Fibroblast of lung (primary cell): ENCODE measurements at places on chromosomes 5 and 9.

DNA sequence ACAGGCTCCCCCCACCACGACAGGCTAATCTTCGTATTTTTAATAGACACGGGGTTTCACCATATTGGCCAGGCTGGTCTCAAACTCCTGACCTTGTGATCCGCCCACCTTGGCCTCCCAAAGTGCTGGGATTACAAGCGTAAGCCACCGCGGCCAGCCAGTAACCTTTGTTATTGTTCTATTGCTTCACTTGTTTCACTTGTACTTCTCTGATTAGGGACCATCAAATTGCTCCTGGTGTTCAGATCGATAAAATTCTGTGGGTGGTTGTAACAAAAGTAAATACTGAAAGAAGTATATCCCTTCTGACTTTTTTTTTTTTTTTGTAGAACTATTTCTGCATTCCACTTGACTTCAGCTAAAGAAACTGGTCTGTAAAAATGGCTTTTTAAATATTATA is 445.5 kb upstream of the CDH10 start:
- no peak for DNase-seq

GRCh38 chr9:124272979-124273378 is 15.2 kb downstream of the NEK6 start:
- no peak for DNase-seq

GRCh38 chr9:69299315-69299714 is 25.7 kb upstream of the ENTREP1 start:
- no peak for DNase-seq

GRCh38 chr9:79056041-79056440 is 515.7 kb upstream of the TLE4 start:
- DNase-seq = no peak

DNA sequence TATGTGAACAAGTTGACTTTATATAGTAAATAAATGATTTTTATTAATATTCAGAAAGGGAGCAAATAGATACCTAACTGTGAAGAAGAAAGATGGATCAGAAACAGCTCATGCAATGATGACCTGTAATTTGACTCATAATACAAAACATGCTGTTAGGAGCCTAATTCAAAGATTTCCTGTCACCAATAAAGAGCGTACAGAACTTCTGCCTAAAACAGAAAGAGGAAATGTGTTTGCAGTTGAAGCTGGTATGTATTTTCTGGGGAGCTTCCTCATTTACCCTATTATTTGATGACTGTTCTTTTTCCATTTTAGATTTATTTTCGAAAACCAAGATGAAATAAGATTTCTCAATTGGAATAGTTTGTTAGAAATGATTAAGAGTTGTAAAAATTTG is 11.4 kb downstream of the YTHDC2 start:
- no peak for DNase-seq

- no peak for DNase-seq
Measured at GRCh38 chr9:11063263-11063662, 450.5 kb upstream of the PTPRD start.

DNA sequence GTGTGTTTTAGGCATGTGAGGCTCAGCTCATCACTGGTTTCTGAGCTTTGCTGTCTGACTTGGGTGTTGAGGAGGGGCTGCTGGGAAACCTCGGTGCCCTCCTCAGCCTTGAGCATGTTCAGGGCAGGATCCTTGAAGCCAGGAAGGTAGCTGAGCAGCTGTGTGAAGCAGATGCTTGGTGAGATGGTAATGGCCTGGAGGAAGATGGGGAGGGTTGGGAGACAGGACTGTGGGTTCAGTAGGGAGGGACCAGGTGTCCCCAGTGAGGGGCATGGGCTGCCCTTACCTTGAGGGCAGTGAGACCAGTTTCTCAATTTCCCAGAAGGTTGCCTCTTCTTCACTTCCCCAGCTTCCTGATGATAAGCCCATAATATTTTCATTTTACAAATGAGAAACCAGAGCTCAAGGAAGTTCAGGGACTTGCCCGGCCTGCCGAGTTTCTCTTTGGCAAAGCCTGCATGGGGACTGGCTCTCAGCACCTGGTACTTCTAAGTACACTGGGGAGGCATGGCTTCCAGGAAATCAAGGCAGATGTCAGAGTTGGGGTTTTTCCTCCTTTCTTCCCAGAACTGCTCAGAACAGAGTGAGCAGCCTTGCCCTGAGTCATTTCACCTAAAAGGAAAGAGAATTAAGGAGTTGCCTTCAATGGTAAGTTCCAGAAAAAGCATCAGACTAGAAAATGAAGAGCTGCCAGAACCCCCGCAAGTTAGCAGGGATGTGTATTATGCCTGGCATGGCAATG is 225.7 kb downstream of the MAST4 start:
- DNase-seq = no peak
